ENCODE measurements at places on chromosomes 5 and 9.

DNA sequence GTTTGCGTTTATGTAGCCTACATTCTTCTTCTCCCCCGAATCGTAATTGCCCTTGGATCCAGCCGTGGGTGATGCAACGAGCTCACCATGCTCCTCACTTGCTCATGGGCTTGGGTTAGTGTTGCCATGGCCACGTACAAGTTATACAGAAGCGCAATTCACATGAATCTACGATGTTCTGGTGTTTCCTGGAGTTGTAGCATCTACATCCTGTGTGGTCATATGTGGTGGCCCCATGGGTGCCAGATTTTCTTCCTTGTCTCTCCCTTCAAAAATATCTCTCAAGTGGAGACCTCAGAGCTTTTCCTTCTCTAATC, 115.3 kb downstream of the TLE4 start:
- no peak for DNase-seq

DNA sequence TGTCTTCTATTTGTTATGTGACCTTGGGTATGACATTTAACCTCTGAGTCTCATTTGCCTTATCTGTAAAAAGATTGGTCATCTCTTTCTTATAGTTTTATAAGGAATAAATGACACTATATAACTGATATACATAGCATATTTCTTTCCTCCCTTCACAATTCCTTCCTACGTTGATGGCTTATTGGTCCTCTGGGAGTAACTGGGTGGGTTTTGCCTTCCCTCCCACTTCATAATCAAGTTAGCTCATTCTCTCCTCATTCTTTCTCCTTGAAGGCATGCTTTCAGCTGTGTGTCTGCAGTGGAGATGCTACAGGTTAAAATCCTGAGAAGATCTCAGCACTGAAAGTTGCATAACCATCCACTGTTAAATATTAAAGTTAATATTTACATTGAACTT, 382.4 kb downstream of the TMEM38B start:
- no peak for DNase-seq

GRCh38 chr5:136022965-136023364, 5.8 kb upstream of the TGFBI start:
- DNase-seq: no peak

DNA sequence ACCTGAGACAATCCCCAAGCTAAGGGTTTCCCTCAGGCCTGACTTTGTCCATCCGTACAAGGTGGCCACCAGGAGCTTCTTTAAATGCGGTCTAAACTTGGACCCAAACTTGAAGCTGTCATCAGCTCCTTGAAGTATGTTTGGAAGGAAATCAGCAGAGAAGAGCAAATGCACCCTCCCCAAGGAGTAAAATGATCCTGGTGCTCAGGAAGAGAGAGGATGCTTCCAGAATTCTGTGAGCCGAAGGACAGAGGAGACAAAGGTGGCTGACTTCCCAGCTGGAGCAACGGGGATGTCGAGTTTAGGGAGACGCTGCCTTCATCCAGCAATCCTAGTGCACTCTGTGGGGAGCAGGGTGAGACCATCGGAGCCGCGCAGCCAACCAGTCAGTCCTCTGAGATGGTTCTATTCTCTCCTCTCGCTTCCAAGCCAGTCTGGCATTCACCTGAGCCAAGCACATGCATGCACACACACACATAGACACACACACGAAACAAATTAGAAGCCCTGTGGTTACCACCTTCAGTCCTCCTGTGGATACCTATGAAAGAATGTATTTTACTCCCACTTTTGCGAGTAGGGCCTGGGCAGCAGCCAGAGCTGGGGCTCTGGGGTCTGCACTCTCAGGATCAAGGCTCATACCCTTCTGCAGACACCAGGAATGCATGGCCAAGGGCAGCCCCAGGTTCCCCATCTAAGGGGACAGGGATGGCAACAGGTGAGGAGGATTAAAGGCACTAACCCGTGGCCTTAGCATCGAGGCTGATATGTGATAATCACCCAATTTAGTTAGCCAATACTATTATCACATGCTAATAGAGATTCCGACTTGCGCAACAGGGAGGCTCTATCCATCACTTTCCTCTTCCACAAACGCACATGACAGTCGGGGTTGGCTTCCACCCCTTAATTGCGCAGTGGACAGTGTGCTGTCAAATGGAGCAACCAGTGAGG, 75.8 kb downstream of the GTF3C4 start:
- no peak for DNase-seq

DNA sequence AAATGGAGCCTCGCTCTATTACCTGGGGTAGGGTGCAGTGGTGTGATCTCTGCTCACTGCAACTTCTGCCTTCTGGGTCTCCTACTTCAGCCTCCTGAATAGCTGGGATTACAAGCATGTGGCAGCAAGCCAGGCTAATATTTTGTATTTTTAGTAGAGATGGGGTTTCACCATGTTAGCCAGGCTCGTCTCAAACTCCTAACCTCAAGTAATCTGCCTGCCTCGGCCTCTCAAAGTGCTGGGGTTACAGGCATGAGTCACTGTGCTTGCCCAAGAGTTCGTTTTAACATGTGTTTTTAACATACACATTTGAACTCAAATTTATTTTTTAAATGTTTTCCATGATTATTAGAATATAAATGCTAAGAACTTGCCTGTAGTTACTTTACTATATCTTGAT, 34.2 kb downstream of the MARCHF6 start:
- no peak for DNase-seq

GRCh38 chr5:60277941-60278340, 384.4 kb upstream of the PDE4D start:
- no peak for DNase-seq

- no peak for DNase-seq
Measured at GRCh38 chr5:89443508-89443907, 560.5 kb upstream of the MEF2C start.

DNA sequence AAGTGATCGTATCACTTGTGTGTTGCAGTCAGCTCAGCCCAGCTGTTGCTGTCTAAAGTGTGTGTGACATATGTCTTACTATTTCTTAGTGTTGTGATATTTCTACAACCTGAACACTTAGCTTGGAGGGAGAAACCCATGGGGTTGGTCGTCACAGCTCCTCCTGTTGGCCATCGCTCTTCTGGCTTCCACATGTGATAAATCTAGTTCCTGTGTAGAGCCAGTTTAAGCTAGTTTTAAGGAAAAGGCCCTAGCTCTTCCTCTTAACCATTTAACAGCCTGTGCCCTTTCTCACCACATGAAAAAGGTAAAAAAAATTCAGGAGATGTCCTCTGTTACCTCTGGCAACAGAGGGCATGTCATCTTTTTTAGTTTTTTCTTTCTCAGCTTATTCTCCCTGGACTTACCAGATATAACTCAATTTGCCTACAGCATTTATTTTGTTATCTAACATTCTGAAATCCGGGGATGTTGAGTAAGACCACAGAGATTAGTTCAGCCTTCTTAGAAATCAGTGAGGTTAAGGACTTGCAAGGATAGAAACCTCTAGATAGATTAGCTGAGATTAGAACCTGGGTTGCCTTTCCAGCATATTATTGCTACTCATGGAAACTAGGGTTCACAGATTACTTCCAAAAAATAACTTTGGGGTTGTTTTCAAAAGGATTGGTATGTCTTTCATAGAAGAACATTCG, 100.4 kb downstream of the GAPVD1 start:
- DNase-seq: no peak

- DNase-seq: no peak
Measured at GRCh38 chr9:112334432-112334841, 1.0 kb upstream of the PTBP3 start.

DNA sequence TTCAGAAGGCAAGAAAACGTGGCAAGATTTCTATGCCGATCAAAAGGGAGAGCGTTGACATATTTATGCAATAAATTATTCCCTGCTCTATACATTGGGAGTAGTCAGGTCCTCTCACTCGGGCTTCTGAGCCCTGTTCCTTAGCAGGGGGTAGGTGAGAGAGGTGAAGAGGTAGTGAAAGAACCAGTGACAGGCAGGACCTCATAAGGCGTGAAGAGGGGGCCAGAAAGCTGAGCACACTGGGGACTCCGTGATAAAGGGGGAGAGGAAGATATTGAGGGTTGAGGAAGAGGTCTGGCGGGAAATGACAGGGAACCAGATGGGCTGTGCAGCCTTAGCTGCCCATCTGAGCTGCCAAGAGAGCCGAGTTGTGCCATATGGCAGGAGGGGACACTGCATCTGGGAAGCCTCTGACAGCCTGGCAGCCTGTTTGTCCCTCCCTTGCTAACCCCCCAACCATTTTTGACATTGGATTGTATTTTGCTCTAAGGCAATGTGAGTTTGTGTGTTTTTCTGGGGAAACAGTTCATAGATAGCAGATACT, 782 bp upstream of the CDC20B start:
- DNase-seq: no peak

GRCh38 chr9:98815391-98815951, 8.0 kb downstream of the GALNT12 start:
- no peak for DNase-seq

GRCh38 chr5:139140591-139141071, 57.5 kb downstream of the SIL1 start:
- no peak for DNase-seq

- DNase-seq: no peak
Measured at GRCh38 chr5:129716235-129716634, 31.7 kb upstream of the MINAR2 start.

DNA sequence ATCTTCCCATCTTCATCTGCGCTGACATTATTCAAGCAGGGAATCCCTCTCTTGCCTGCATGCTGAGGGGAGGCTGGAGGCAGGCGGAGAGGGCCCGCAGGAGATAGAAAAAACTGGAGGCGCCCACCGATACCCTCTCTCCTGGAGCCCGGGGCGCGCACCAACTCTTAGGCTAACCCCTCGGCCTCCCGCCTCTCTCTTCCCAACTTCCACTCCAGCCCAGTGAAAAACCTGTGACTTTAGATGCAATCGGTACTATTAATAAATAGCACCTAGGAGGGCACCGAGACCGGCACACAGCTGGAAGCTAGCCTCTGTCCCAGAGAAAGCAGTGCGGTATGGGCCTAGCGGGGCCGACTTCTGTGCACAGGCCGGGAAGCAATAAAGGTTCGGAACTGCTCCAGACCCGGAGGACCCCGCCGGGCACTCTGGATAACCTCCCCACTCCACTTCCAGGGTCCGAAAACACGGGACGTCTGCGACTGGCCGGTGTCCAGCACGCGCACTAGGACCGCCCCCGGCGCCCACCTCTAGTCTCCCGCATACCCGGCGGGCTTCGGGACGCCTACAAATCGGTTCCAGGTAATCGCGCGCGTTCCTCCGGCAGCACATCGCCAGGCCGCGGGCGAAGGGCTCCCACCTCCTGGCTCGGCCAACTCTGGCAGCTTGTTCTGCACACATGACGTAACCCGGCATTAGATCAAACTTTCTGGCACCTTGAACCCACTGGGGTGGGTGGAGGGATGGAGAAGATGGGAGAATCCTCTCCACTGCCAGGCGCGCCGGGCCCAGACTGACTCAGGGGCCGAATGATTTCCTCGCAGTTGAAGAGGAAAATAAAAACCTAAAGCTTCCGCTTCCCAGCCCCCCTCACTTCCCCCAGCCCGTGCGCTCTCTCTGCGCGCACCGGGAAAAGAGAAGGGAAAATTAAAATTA, 1.4 kb downstream of the EFNA5 start:
- DNase-seq: no peak

DNA sequence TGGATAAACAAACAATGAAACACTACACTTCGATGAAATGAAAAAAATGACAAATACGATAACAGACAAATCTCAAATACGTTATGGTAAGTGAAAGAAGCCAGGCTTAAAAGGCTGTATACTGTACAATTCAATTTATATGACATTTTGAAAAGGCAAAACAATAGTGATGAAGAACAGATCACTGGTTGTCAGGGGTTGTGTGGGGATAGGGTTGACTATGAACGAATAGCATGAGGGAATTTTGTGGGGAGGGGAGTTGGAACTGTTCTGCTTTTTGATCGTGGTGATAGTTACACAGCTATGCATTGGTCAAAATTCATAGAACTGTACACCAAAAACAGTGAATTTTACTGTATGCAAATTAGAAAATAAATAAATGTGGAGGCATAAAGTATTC, 7.8 kb upstream of the FER start:
- DNase-seq: no peak

DNA sequence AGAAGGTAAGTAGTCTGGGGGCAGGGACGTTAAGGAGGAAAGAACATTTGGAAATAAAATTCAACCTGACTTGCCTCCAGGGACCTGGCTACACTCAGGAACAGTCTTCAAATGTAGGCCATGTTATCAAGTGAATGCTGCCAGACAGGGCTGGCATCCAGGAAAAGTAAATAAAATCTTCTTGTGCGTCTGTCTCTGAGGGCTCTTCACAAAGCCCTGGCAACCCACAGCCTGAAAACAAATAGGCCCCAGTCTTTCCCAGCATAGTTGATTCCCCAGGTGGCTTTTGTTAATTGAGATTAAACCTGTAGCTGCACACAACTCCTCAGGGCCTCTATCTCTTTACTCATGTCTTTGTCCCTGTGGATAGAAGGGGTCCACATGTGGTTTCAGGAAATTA, 55.4 kb downstream of the STK32A start:
- no peak for DNase-seq

DNA sequence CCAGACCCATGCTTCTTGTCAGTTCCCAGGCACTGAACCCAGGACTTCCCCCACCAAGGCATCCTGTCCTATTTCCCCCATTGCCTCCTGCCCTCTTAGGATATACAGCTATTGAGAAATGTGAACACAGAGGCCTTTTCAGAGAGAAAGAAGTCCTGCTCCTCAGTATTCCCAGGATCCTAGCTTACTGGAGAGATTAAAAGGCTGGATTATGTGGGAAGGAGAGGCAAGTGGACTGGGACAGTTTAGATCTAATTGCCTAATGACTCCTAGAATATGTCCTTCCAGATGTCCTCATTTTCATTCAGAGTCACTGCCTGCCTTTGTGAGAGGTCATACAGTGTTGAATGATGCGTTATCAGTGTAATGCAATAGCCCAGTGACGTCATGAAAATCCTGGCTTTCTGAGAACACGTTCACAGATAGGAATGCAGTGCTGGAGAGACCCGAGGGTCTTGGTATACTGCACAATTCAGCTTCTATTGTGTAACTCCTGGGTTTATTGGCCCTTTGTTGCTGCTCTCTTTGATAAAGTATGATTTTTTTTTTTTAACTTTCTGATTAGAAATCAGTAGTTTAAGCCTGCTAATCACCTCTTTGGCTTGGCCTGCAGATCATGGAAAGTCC, 26.2 kb downstream of the WWC1 start:
- DNase-seq: peak; percentile 94
